ENCODE measurements at places on chromosomes 1 and 21.

- DNase-seq, result no peak
Measured at GRCh38 chr1:163188947-163189346, 13.8 kb downstream of the RGS5 start.

GRCh38 chr21:28768753-28769152 is 223.9 kb downstream of the LTN1 start:
- DNase-seq, result no peak

- no peak for DNase-seq
Measured at GRCh38 chr1:7010534-7011200, 225.4 kb downstream of the CAMTA1 start.

DNA sequence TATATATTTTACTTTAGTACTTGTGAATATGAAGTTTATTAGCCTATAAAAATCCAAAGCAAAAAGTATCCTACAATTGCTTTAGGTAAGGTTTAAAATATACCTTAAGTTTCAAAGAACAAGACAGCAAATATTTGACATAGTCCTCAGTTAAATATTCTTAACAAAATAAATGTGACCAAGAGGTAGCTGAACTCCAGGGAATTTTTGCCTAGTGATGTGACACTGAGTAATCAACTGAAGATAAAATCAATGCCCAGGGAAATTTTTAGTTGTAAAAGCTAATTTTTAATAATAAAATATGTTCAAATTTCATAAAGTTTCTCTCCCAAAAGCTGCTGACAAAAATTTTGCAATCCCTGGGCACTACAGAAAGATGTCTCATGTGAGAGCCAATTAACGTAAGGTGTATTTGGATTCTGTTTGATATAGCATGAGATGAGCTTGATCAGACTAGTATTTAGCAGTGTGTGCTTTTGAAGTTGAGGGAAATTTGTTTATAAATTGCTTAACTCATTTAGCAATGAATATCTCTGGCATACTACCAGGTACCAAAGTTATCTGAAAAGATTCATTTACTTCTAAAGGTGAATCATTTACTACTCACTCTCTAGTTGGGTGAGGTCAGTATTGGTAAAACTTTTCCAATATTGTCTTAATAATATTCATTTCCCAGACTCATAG is 80.2 kb upstream of the PALMD start:
- DNase-seq, result no peak

DNA sequence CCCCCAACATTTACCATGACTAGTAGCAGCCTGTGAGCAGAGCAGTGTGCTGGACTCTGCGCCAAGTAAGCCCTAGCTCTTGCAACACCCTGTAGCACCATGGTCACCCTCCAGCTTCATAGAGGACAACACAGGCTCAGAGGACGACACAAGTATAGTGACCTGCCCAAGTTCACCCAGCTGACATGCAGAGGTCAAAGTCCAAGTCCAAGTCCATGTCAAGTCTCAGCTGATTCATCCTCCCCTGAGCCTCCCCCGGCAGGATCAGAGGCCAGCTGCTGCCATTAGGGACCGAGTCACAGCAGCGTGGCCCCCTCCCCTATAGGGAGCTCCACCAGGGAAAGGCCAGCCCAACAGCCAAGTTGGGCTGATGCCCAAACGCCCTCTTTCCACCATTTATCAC is 15.9 kb downstream of the SDC3 start:
- DNase-seq, result no peak

GRCh38 chr1:221644145-221644448 is 97.8 kb downstream of the DUSP10 start:
- DNase-seq, result no peak

Measured in Panc1 (cell line).